Tibial nerve (tissue), 4 donors: ENCODE measurements at places on chromosomes 7 and 10. TPM values are rescaled to one million over a fixed set of nuclear protein-coding genes. Genes with fewer than 3 reads are reported as not detected.

- H3K36me3 ChIP-seq: no peaks in the 10 kb centered on the region
- no peak for DNase-seq
- H3K4me1 ChIP-seq: no peaks in the 10 kb centered on the region
- no peak overlapping the region for H3K4me3 ChIP-seq
Observed at GRCh38 chr10:5598085-5598690, 68.2 kb downstream of the ASB13 start.

GRCh38 chr10:125127986-125128385 lies 32.4 kb downstream of the CTBP2 start:
- no peaks in the 10 kb centered on the region for H3K4me1 ChIP-seq
- no peaks in the 10 kb centered on the region for H3K36me3 ChIP-seq
- H3K27ac ChIP-seq: no peak overlapping the region
- DNase-seq: no peak
- no peaks in the 10 kb centered on the region for H3K27me3 ChIP-seq
- no peak overlapping the region for H3K4me3 ChIP-seq

Gene VIPR2
- total RNA-seq: 3.0 TPM

Gene FAM237B
- total RNA-seq: not detected

GRCh38 chr7:84237533-84238173 lies 43.1 kb upstream of the SEMA3A start:
- no peak overlapping the region for H3K27ac ChIP-seq
- H3K36me3 ChIP-seq: no peaks in the 10 kb centered on the region
- no peak overlapping the region for H3K4me3 ChIP-seq

Gene PDLIM1
- 113 TPM for total RNA-seq

DNA sequence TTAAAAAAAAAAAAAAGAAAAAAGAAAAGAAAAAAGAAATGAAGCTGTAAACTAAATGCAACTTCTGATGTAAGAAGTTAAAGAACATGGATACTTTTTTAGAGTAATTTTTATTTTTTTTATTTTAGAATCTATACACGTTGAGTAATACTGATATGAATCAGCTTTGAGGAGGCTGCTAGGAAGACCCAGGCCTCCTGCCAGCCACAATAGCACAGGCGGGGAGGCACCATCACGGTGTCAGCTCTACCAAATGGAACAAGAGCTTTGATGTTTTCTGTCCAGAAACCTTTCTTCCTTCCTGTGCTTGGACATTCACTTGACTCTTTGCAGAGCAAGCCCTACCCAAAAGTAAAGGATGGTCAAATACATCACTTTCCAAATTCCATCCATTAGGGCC lies 45.3 kb upstream of the EGR2 start:
- no peaks in the 10 kb centered on the region for H3K36me3 ChIP-seq
- H3K4me1 ChIP-seq: no peaks in the 10 kb centered on the region
- no peak overlapping the region for H3K27ac ChIP-seq
- DNase-seq: no peak
- no peak overlapping the region for H3K4me3 ChIP-seq

DNA sequence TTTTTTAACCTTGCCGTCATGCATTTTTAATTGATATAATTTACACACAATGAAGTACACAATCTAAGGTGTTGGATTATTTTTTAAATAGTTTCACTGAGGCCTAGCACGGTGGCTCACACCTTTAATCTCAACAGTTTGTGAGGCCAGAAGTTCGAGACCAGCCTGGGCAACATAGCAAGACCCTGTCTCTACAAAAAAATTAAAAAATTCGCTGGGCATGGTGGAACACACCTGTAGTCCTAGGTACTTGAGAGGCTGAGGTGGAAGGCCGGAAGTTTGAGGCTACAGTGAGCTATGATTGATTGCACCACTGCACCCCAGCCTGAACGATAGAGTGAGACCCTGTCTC lies 92.8 kb upstream of the OIT3 start:
- no peaks in the 10 kb centered on the region for H3K36me3 ChIP-seq
- no peak overlapping the region for H3K27ac ChIP-seq
- no peaks in the 10 kb centered on the region for H3K27me3 ChIP-seq
- H3K4me1 ChIP-seq: no peaks in the 10 kb centered on the region

Gene NDUFB8
- 106 TPM for total RNA-seq

DNA sequence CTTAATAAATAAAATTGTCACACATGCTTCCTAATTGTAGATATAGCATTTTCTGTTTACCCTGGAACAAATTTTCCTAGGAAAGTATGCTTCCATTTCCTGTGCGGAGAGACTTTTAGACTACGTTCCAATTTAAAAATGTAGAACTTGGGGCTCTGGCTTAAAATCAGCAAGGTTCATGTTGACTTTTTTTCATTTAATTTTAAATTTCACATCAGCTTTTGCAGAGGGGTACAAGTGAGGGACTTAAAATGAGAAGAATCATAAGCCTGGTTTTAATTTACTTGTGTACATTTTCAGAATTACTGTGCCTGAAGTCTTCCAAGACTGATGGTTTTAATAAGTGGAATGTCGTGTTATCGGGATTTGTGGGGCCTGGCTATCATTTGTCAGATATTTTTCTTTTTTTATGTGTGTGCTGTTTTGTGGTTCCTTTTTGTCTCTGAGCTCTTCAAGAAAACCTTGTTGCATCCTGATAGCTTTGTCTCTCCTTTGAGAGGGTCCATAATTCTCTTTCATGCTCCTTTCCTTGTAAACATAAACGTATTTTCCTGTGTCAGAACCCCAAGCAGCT lies 8.8 kb upstream of the ATRNL1 start:
- no peak overlapping the region for H3K27ac ChIP-seq
- H3K4me3 ChIP-seq: no peak overlapping the region
- H3K4me1 ChIP-seq: no peaks in the 10 kb centered on the region
- no peak for DNase-seq
- no peaks in the 10 kb centered on the region for H3K36me3 ChIP-seq
- peaks cover 3% of the 10 kb centered on the region for H3K27me3 ChIP-seq

GRCh38 chr7:48217266-48217665 lies 46.0 kb downstream of the ABCA13 start:
- H3K4me3 ChIP-seq: no peak overlapping the region
- no peak for DNase-seq
- H3K36me3 ChIP-seq: no peaks in the 10 kb centered on the region
- no peaks in the 10 kb centered on the region for H3K4me1 ChIP-seq

GRCh38 chr10:86127274-86127819 lies 239.2 kb downstream of the GRID1 start:
- no peak overlapping the region for H3K4me3 ChIP-seq
- DNase-seq: no peak
- no peaks in the 10 kb centered on the region for H3K27me3 ChIP-seq
- no peak overlapping the region for H3K27ac ChIP-seq

DNA sequence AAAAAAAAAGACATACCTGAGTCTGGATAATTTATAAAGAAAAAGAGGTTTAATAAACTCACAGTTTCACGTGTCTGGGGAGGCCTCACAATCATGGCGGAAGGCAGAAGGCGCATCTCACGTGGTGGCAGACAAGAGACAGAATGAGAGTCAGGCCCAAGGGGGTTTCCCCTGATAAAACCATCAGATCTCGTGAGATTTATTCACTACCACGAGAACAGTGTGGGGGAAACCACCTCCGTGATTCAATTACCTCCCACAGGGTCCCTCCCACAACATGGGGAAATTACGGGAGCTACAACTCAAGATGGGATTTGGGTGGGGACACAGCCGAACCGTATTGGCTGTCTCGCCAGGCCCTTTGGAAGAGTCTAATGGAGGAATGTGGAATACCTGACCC lies 9.0 kb upstream of the MAFK start:
- no peaks in the 10 kb centered on the region for H3K27me3 ChIP-seq
- no peaks in the 10 kb centered on the region for H3K36me3 ChIP-seq
- no peak for DNase-seq
- H3K27ac ChIP-seq: no peak overlapping the region
- no peaks in the 10 kb centered on the region for H3K4me1 ChIP-seq

Gene SORCS1
- total RNA-seq: 34.3 TPM

DNA sequence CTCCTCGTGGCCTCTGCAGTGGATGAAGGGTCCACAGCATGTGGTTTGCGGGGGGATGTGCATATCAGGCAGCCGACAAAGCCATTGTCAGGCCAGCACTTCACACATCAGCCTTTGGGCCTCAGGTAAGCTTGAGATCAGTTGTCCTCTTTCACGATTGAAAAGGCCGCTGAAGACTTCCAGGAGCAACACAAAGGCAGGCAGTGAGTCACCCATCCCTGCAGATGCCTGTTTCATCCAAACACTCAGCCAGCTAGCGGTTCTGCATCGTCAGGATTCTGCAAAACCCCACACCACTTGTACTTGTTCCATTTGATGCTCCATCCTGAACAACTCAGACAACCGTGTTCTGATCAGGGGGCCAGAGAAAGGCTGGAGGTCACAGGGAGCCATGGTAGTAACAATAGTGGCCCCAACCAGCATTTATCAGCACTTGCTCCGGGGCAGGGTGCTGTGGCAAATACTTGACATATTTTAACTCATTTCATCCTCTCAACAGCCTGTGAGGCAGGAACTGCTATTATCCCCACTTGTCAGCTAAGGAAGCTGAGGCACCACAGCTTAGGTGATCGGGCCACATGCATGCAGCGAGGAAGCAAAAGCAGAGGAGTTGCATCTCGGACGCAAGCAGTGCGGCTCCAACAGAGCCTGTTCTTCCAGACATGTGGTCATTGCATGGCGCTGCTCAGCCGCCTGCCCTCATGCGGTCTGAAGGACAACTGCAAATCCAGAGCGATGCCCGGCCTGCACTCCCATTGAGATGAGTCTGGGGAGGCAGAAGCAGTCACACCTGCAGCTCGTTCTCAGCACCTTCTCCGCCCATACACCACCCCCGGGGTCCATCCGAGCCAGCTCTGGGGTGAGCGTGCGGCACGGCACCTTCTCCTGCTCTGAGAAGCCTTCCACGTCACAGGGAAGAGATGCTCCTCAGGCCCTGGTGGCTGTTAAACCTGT lies 144.9 kb downstream of the PAXIP1 start:
- no peak overlapping the region for H3K4me3 ChIP-seq
- no peaks in the 10 kb centered on the region for H3K4me1 ChIP-seq
- H3K36me3 ChIP-seq: no peaks in the 10 kb centered on the region

- no peaks in the 10 kb centered on the region for H3K27me3 ChIP-seq
- no peak overlapping the region for H3K27ac ChIP-seq
- DNase-seq: no peak
- no peaks in the 10 kb centered on the region for H3K36me3 ChIP-seq
- no peak overlapping the region for H3K4me3 ChIP-seq
- H3K4me1 ChIP-seq: no peaks in the 10 kb centered on the region
Observed at GRCh38 chr7:158120316-158120715, 467.3 kb downstream of the PTPRN2 start.

DNA sequence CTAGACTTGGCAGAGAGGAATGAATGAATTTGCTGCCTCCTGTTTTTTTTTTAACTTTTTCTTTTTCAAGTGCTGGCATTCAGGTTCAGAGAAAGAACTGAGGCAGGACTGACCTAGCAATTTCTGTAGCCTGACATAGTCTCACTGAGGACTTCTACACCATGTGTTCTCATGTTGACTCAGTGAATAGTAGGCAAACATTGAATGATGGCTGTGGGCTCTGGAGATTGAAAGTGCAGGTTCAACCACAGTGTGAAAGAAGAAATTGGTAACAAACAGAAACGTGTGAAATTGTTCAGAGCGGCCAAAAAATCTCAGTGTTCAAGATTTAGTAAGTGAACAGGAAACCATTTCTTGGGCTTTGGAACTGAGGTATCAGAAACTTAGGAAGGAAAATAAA lies 322.4 kb upstream of the GHITM start:
- H3K27ac ChIP-seq: no peak overlapping the region
- H3K4me3 ChIP-seq: no peak overlapping the region
- H3K27me3 ChIP-seq: no peaks in the 10 kb centered on the region
- no peak for DNase-seq

DNA sequence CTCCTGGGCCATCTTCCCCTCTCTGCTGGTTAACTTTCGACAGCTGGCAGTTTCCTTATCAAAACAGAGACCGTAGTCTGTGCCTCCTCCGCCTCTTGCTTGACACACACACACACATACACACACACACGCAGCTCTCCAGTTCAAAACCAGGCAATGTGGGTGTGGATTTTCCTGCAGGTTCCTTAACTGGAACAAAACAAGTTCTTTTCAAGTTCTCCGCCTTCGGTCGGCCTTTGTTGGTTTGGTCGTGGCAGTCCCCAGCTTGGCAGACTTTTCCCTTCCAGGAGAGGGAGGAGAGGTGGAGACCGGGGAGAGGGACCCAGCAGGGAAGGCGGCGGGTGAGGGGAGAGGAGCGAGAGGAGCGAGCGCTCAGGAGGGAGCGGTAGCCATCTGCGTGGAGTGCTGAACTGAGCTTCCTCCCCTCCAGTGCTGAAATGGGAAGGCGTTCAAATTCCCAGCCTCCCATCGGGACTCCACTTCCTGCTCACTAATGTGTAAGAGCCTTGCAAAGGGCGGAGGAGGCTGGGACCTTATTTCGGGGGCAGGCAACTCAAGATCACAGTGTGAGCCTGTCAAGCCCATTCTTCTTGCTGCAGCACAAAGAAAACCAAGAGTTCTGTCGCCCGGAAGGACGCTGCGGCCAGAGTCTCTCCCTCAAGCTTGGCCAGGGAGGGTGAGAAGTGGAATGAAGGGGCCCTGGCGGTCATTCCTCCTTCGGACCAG lies 120.6 kb downstream of the PRPF18 start:
- DNase-seq: peak; percentile 75
- H3K4me1 ChIP-seq: peaks cover 8% of the 10 kb centered on the region
- H3K27ac ChIP-seq: peak overlapping the region; percentile 33
- no peaks in the 10 kb centered on the region for H3K27me3 ChIP-seq

- no peak overlapping the region for H3K4me3 ChIP-seq
- no peak overlapping the region for H3K27ac ChIP-seq
- no peak for DNase-seq
Observed at GRCh38 chr10:98258683-98259454, 9.1 kb downstream of the LOXL4 start.

- H3K4me1 ChIP-seq: peaks cover 23% of the 10 kb centered on the region
- no peak overlapping the region for H3K27ac ChIP-seq
- no peaks in the 10 kb centered on the region for H3K36me3 ChIP-seq
- DNase-seq: no peak
- H3K4me3 ChIP-seq: no peak overlapping the region
Observed at GRCh38 chr10:88165849-88166271, 302.4 kb downstream of the PTEN start.

Gene ZWINT
- 2.4 TPM for total RNA-seq

DNA sequence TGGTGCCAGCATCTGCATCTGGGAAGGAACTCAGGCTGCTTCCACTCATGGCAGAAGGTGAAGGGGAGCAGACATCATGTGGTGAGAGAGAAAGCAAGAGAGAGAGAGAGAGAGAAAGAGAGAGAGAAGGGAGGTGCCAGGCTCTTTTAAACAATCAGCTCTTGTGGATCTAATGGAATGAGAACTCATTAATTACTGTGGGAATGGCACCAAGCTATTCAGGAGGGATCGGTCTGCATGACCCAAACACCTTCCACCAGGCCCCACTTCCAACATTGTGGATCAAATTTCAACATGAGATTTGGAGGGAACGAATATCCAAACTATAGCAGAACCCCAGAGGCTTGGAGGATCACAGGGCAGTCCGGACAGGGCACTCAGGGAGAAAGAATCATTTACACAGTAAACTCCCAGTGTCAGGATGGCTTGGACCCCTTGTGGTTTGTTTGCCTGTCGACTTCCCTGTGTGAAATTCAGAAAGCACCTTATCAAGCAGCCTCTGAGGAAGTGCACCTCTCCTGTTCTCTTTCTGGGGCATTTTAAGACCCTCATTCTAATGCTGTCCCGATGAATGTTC lies 308.5 kb downstream of the REEP3 start:
- H3K36me3 ChIP-seq: no peaks in the 10 kb centered on the region
- H3K27ac ChIP-seq: no peak overlapping the region
- no peak for DNase-seq
- no peaks in the 10 kb centered on the region for H3K4me1 ChIP-seq
- H3K4me3 ChIP-seq: no peak overlapping the region
